ENCODE measurements at places on chromosomes 16 and 17.

DNA sequence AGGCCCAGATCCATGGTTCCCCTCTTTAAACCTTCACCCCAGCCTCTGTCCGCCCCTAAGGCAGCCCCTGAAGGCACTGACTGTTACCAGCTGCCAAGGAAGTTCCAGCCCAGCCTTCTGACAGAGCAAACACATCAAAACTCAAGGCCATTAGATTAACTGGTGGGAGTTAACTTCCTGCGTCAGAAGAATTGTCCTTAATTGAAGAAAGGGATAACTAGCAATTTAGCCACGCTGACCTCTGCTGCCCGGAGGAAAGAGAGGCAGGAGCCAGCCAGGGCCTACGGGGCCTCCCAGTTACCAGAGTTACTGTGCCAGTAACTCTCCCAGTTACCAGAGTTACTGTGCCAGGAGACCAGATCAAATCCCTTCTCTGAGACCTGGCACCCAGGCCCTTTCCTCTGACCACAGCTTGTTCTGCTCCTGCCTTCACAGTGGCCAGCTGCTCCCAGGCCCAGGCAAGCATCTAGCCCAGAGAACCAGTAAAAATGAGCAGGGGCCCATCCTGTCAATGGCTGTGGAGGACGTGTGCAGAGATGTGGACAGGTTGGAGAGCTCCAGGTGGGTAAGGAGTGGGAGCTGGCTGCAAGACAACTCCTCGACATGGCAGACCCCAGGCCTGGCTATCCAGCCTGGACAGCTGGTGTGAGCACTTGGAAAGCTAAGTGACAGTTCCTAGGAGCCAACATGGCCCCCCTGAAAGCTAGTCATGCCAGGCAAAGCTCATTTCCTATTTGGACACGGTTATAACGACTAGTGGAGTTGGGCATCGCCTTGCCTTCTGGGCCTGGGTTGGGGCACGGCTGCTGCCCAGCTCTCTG, 2.8 kb upstream of the PITPNM3 start:
- no peak for DNase-seq
- no peak overlapping the region for H3K27ac ChIP-seq
- H3K4me3 ChIP-seq, result no peak overlapping the region
- no peaks in the 10 kb centered on the region for H3K36me3 ChIP-seq
- peaks cover 46% of the 10 kb centered on the region for H3K27me3 ChIP-seq
- peaks cover 19% of the 10 kb centered on the region for H3K4me1 ChIP-seq

GRCh38 chr16:30004424-30004776, 6.4 kb downstream of the DOC2A start:
- no peak overlapping the region for H3K4me3 ChIP-seq
- no peak overlapping the region for H3K27ac ChIP-seq
- H3K36me3 ChIP-seq, result peaks cover 4% of the 10 kb centered on the region
- H3K4me1 ChIP-seq, result no peaks in the 10 kb centered on the region

GRCh38 chr17:2855063-2855600, 58.9 kb downstream of the RAP1GAP2 start:
- H3K36me3 ChIP-seq, result peaks cover 7% of the 10 kb centered on the region
- H3K27me3 ChIP-seq, result no peaks in the 10 kb centered on the region
- H3K27ac ChIP-seq, result peak overlapping the region; percentile 88

DNA sequence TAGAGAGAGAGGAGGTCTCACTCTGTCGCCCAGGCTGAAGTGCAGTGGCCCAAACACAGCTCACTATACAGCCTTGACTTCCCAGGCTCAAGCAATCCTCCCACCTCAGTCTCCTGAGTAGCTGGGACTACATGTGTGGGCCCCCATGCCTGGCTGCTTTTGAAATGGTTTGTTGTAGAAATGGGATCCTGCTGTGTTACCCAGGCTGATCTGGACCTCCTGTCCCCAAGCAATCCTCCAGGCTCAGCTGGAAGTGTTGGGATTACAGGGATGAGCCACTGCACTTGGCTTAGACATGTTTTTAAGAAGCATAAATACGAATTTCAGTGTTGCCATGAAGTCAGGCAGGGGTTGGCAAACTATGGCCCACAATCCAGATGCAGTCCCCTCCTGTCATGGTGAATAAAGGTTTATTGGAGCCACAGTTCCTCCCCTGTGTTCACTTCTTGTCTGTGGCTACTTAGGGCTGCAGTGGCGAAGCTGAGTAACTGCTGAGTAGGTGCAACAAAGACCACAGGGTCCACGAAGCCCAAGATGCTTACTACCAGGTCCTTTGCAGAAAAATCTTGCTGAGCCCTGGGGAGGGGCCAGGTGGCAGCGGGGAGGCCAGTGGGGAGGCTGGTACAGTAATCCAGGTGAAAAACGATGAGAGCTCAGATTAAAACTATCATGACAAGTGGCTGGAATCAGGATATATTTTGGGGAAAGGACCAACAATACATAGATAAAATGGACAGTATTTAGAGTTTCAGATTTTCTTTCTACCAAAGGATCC, 35.2 kb downstream of the TNFRSF13B start:
- no peak for DNase-seq
- H3K27me3 ChIP-seq, result peaks cover 37% of the 10 kb centered on the region
- no peak overlapping the region for H3K4me3 ChIP-seq
- no peak overlapping the region for H3K27ac ChIP-seq
- no peaks in the 10 kb centered on the region for H3K4me1 ChIP-seq
- H3K36me3 ChIP-seq, result no peaks in the 10 kb centered on the region

- no peak for DNase-seq
- H3K4me3 ChIP-seq, result no peak overlapping the region
- no peaks in the 10 kb centered on the region for H3K27me3 ChIP-seq
- no peaks in the 10 kb centered on the region for H3K4me1 ChIP-seq
- H3K27ac ChIP-seq, result no peak overlapping the region
- no peaks in the 10 kb centered on the region for H3K36me3 ChIP-seq
These were observed 120.7 kb upstream of the CDH8 start for GRCh38 chr16:62156971-62157370.

DNA sequence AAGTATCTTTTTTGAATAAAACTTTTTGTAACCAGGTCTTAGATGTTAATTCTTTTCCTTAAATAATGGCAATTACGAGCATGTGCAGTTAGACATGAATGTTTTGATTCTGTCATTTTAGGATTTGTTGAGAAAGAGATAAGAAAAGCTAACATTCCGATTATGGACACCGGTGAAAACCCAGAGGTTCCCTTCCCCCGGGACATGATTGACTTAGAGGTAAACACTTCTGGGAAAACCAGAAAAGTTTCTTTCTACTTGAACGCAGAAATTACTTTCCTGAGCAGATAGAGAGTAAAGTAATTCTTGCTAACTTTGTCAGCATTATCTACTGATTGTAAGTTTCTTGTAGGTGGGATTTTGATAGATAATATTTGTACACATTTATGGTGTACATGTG, 9.2 kb downstream of the ATP6V0A1 start:
- H3K27ac ChIP-seq, result peak overlapping the region; percentile 53
- H3K4me3 ChIP-seq, result no peak overlapping the region
- DNase-seq, result no peak

GRCh38 chr17:42577140-42577531, 393 bp downstream of the PSMC3IP start:
- H3K4me3 ChIP-seq, result peak overlapping the region; percentile 96
- no peaks in the 10 kb centered on the region for H3K27me3 ChIP-seq
- H3K36me3 ChIP-seq, result peaks cover 10% of the 10 kb centered on the region
- H3K27ac ChIP-seq, result no peak overlapping the region
- H3K4me1 ChIP-seq, result peaks cover 18% of the 10 kb centered on the region

GRCh38 chr17:81509207-81509971, 3.2 kb downstream of the ACTG1 start:
- H3K36me3 ChIP-seq, result peaks cover 41% of the 10 kb centered on the region
- H3K27me3 ChIP-seq, result peaks cover 4% of the 10 kb centered on the region
- H3K4me3 ChIP-seq, result peak overlapping the region; percentile 96

DNA sequence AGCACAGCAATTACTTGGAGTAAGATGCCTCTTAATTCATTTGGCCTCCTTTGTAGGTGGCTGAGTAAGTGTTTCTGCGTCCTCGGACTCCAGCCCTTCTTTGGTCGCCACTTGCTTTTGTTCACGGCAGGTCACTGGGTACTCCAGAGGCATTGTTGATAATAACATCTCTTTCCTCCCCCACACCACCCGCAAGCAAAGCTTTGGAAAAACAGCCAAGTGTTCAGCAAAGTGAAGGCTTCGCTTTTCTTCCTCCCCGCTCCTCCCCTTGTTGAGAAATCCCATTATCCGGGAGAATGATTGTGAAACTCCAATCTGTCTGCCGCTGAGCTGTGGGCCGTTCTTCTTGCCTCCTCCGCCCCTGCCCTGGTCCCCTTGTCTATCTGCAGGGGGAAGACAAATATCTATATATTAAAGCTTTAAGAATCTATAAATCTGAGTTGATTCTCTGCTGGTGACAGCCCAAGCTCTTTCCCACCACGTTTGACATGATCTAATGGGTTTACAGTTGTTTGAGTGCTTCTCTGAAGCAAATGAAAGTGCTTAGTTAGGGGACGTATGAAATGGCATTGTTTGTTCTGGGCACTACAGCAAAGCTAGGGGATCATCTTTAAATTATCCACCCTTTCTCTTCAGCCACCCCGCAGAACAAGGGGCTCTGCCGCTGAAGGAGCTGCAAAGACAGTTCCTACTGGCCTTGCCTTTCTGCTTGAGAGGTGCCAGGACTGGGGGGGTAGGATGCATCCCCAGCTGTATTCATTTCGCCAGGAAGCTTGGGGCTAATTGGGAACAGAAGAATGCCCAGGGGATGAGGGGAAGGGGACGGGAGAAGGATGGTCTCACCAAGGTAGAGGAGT, 167.1 kb downstream of the CCDC182 start:
- H3K36me3 ChIP-seq, result peaks cover 2% of the 10 kb centered on the region
- H3K27me3 ChIP-seq, result no peaks in the 10 kb centered on the region
- no peak overlapping the region for H3K4me3 ChIP-seq
- DNase-seq, result no peak

- H3K4me3 ChIP-seq, result no peak overlapping the region
- no peak overlapping the region for H3K27ac ChIP-seq
- H3K36me3 ChIP-seq, result no peaks in the 10 kb centered on the region
- DNase-seq, result no peak
These were observed 8.4 kb upstream of the CRYBA1 start for GRCh38 chr17:29238133-29238850.

DNA sequence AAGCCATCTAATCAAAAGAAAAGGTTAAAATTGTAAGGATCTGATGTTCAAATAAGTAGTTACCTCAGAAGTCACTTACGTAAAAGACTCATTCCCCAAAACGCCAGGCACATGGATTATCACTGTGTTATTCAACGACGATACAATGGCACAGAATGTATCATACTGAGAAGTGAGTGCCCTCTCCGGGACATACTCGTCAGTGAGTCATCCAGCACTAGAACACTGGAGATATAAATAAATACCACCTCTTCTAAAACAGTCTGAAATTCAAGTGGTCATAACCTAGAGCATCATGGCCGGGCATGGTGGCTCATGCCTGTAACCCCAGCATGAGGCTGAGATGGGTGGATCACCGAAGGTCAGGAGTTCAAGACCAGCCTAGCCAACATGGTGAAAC, 24.9 kb downstream of the USP31 start:
- no peak overlapping the region for H3K27ac ChIP-seq
- H3K27me3 ChIP-seq, result no peaks in the 10 kb centered on the region
- DNase-seq, result no peak
- no peak overlapping the region for H3K4me3 ChIP-seq

DNA sequence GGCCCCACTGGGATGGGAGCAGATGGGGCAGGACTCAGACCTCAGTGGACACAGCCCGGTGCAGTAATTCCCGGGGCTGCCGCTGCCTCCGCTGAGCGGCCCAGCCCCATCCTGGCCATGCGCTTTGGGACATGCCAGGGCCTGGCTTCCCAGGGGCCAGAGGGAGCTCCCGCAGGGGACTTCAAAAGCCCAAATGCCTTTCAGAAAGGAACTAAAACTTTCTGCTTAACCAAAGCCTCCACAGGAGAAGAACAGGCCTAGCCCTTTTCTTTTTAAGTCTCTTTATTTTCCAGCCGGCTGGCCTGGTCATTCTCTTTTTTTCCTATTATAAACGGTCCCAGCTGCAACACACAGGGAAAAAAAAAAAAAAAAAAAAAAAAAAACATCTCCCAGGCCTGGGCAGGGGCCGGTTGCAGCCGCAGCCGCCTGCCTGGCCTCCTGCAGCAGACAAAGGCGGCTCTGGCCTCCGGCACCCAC, 10.7 kb upstream of the ZNF423 start:
- no peaks in the 10 kb centered on the region for H3K36me3 ChIP-seq
- no peak overlapping the region for H3K27ac ChIP-seq
- DNase-seq, result no peak
- H3K27me3 ChIP-seq, result peaks cover 14% of the 10 kb centered on the region
- H3K4me1 ChIP-seq, result peaks cover 3% of the 10 kb centered on the region

DNA sequence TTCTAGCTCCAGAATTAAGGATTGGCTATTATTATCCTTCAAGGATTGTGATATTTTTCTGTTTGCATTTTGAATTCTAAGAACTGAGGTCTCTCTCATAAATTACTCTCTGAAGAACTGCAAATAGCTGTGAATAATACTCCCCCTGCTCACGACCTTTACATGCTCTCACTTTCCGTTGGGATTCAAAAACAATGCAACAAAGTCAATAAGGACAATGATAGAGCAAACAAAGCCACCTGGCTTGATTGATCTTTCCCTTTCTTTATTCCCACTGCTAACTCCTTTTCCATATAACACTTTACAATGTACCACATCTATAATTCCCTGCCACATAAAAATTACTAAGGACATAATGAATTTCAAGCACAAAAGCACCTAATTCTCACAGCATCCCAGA, 523.0 kb upstream of the CA10 start:
- H3K36me3 ChIP-seq, result peaks cover 10% of the 10 kb centered on the region
- H3K4me1 ChIP-seq, result peaks cover 26% of the 10 kb centered on the region
- H3K27ac ChIP-seq, result peak overlapping the region; percentile 79
- no peak for DNase-seq

DNA sequence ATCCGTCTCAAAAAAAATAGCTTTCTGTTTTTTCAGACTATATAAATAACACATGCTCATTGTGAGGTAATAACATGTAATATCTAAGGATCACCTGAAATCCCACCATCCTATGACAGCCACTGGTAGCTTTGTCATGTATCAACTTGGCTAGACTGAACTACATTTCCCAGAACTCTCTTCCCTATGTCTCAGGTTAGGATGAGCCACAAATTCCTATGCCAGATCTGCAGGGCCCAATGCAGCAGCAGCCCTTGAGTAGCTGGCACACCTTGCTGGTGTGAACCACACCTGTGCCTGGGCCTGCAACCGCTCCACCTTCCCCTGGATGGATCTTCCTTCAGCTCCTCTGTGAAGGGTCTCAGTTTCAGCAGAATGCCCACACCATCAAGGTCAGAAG, 28.1 kb downstream of the OGFOD1 start:
- H3K4me3 ChIP-seq, result no peak overlapping the region
- no peaks in the 10 kb centered on the region for H3K4me1 ChIP-seq
- H3K27ac ChIP-seq, result peak overlapping the region; percentile 2

GRCh38 chr17:58818654-58819053, 63.0 kb downstream of the PPM1E start:
- H3K27ac ChIP-seq, result no peak overlapping the region
- H3K4me1 ChIP-seq, result no peaks in the 10 kb centered on the region
- H3K4me3 ChIP-seq, result no peak overlapping the region
- no peaks in the 10 kb centered on the region for H3K27me3 ChIP-seq
- no peaks in the 10 kb centered on the region for H3K36me3 ChIP-seq

DNA sequence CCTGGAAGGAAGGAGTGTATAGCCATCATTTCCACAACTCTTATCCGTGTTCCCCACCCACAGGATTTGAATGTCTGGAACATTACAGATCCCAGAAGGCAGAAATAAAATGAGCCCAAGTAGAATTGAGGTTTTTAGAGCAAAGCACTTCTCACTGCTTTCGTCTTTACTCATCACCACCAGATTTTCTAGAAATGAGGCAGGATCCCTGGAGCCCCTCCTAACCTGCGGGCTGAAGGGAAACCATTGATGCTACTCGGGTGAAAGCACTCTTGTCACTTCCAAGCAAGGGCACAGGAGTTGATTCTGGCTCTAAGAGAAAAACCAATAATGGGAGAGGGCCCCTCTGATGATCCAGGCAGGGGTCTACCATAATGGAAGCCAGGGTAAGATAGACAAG, 2.8 kb upstream of the ALDOC start:
- H3K27me3 ChIP-seq, result peaks cover 5% of the 10 kb centered on the region
- no peak overlapping the region for H3K4me3 ChIP-seq
- H3K27ac ChIP-seq, result no peak overlapping the region
- DNase-seq, result no peak

All from progenitor cell of endocrine pancreas (in vitro differentiated cells).